ENCODE measurements at places on chromosomes 5 and 9.

- DNase-seq: no peak
Measured at GRCh38 chr5:168176251-168176650, 115.2 kb upstream of the WWC1 start.

DNA sequence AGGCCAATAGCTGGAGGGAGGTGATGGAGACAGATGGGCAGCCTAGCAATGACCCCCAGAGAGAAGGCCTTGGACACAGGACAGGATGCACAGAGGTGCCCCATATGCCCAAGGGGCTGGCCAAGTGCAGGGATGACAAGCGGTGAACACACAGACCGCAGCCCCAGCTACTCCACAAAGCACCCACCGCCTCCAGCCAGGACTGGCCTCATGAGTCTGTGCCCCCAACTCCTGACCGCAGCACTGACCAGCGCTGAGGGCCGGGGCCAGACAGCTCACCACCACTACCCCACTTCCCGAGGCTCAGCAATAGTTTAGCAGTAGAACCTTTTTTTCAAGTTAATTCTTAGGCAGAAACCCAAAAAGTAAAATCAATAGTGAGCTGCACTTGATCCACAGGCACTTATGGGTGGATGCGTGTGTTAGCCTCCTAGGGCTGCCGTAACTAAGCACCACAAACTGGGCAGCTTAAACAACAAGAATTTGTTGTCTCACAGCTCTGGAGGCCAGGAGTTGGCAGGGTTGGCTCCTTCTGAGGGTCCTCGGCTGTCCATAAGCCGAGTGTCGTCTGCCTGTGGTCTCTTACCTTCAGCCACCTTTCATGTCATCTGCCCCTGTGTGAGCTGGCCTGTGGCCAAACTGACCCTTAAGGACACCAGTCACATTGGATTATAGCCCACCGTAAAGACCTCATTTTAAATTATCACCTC is 14.1 kb downstream of the ROR2 start:
- DNase-seq: no peak

DNA sequence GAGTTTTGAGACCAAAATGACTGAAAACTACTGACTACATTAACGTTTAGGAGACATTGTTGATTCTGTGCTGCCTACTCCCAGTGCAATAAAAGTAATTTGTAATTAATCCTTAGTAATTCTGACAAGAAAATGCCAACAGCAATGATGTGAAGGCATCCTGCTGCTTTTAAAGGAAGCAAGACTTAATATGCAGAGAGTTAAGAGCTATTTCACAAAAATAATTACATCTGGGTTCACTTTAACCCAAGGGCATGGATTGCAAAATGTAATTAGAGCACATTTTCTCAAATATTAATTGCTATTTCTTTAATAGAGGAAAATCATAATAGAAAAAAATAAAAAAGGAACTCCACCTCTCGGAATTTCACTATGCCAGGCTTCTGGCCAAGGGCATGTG is 22.7 kb upstream of the TNFSF8 start:
- no peak for DNase-seq

DNA sequence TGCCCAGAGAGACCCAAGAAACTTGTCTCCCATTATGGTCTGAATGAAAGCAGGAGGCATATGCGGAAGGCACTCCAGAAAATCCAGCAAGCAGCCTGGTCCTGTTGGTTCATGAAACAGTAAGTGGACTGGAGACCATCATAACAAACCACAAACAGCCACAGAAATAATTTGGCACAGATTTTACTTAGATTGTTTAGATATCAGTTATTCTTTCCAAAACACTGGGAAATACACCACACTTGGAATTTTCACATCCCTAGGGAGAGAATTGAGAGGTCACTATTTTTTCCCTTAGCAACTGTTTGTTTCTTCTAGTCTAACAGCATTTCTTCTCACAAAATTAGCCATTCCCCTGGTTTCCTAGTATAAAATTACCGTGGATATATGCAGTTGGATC is 300.8 kb downstream of the OSTF1 start:
- no peak for DNase-seq

DNA sequence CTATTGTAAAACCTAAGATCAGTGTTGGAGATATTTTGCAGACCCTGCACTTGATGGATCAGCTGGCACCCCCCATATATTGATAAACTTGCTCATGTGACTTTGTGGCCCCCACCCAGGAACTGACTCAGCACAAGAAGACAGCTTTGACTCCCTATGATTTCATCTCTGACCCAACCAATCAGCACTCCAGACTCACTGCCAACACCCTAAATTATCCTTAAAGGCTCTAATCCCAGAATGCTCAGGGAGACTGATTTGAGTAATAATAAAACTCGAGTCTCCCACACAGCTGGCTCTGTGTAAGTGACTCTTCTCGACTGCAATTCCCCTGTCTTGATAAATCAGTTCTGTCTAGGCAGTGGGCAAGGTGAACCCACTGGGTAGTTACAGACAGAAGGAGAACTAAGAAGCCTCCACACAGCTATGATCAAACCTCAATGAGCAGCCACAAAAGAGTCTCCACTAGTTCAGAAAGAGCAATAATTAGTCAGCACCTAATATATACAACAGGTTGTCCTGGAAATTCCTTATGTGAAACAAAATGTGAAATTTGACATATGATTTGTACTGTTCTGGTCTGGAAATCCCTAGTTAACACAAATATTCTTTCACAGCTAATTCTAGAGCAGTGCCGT is 52.2 kb downstream of the ACTL7B start:
- no peak for DNase-seq

DNA sequence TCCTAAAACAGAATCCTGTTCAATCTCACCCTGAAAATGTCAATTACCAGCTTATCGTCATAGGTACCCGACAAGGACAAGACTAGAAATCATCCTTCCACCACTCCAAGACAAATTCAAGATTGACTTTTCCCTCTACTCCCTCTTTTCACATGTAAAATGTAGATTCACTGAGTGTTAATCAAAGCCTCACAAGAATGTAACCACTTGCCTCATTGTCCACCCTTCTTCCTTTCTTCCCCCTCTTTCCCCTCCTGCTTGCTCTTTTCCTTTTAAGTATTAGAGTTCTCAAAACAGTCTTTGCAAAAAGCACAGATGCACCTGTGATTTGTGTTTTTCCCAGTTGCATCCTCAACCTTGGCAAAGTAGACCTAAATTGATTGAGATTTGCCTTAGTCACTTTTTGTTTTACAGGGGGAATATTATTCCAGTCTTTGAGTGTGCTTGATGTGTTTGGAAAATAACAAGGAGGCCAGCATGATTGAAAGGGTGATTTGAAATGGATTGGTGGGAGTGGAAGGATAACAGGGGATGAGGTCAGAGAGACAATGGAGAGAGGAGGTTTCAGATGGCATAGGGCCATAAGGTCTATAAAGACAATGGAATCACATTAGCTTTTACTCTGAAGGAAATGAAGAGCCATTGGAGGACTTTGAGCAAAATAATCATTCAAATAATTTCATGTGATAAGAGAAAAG is 231.3 kb upstream of the TYRP1 start:
- no peak for DNase-seq

DNA sequence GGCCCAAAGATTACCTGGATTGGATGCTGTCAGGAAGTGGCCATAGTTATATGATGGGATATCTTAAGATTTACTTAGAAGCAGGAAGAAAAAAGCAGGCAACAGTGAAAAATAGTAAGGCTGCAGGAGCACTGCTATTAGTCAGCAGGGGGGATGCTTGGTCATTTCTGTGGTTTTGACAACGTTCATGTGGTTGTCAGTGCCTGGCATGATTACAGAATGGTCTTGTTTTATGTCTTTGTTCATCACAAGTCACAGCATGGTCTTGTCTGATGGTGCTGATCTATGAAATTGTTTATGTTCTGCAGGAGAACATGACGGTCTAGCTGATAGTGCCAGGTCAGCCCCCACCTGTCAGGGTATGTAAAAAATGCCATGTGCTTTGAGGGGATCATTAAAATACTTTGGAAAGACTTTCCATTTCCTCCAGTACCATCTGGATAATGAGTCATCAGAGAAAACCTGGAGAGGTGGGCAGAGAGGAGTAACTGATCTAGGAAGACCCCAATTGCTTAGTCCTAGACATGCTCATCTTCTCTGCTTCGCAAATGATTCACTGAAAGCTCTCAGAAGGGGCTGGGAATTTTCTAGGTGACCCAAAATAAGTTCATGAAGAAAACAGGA is 48.5 kb downstream of the PLGRKT start:
- no peak for DNase-seq

GRCh38 chr5:35815089-35815936 is 41.4 kb upstream of the IL7R start:
- DNase-seq: no peak

DNA sequence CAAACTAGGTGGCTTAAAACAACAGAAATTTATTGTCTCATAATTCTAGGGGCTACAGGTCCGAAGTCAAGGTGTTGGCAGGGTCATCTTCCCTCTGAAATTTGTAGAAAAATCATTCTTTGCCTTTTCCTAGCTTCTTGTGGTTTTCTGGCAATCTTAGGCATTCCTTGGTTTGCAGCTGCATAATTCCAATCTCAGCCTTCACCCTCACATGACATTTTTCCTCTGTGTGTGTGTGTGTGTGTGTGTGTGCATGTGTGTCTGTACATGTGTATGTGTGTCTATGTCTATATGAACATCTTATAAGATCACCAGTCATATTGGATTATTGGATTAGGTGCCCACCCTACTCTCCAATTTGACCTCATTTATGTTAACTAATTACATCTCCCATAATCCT is 330.6 kb downstream of the CHSY3 start:
- DNase-seq: no peak

- no peak for DNase-seq
Measured at GRCh38 chr9:63859475-63860215, 1425.4 kb downstream of the FOXD4L5 start.
